Stimulated activated CD8-positive, alpha-beta memory T cell treated with anti-CD3 and anti-CD28 coated beads, Interleukin-4, amount 100 ng/mL, for 4 hours (primary cell): ENCODE measurements at places on chromosomes 1 and 21.

DNA sequence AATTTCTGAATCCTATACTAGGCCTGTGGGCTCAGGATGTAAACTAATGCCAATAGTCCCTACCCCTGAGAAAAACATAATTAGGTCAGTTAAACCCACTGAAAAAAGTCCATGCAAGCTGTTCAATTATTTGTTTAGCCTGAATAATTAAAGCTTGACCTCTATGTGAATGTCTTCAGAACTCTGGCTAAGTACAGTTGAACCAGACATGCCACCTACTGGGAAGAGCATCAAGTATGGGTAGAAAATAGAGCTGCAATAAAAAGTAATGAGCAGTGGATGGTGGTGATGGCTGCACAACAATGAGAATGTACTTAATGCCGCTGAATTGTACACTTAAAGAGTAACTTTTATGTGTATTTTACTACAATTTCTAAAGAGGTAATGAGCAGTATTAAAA lies 23.6 kb upstream of the SLC19A2 start:
- no peak for DNase-seq

DNA sequence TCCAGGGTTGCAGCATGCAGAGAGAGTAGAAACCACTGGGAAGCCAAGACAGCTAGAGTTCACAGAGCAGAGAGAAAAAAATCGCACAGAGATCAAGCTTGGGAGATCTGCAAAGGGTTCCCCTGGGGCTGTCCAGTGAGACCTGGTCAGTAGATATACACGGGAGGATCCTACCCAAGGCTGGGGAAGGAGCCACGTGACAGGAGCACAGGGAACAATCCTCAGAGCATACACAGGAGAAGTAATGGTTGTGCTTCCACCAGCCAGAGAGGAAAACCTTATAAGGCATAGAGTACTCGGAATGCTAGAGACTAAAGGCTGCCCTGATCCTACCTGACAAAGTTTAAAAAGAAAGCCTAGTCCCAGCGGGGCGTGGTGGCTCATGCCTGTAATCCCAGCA lies 53.9 kb downstream of the GABPA start:
- DNase-seq = no peak

GRCh38 chr1:47513393-47513792 lies 75.5 kb downstream of the FOXD2 start:
- DNase-seq = no peak

DNA sequence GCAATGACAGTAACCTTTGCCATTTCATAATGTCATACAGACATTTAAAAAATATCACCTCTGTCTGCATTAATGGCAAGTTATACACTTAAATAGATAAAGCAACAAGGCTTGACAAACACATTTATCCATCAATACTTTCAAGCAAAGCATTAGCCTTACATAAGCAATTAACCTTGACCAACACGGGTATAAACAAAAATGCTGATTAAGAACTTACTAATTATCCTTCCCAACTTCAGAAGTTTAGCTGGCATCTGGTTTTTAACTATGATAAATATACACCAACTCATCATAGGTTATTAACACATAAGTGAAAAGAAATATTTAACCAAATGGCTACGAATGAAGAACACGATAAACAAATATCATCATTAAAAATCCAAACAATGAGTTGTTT lies 188.5 kb downstream of the SMYD3 start:
- DNase-seq = no peak

GRCh38 chr1:221310180-221310579 lies 430.9 kb downstream of the HLX start:
- no peak for DNase-seq
